Adrenal gland (tissue), 19 donors: ENCODE measurements at places on chromosomes 2 and 18. TPM values are rescaled to one million over a fixed set of nuclear protein-coding genes. Genes with fewer than 3 reads are reported as not detected.

The ACADL gene
- total RNA-seq, result 2.9 TPM

The ATP6V1C2 gene
- total RNA-seq, result 0.94 TPM

DNA sequence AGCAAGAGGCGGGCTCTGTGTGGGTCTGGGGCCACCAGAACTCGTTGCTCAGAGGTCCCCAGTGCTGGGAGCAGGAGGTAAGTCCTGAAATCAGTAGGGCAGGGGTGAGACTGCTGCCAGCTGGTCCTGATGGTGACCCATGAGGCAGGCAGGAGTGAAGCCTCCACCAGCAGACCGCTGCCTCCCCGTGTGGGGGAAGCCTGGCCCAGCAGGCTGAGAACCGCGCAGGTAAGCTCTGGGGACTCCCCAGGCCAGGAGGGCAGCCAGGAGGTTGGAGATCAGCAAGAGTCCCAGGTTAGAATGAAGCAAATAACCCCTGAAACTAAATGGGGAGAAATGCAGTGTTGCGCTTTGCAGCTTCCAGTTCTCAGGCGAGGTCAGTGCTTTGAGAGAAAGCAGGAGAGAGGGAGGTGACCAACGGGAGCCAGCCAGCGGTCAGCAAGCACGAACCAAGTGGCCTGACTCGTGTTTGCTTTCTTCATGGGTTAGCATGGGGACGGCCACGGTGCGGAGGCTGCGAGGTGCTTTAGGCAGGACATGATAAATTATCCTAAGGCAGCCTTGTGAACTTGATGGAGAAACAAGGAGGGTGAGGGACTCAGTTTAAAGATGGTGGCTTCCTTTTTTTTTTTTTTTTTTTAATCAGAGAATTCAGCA, 26.2 kb downstream of the INHBB start:
- H3K27me3 ChIP-seq, result no peaks in the 10 kb centered on the region
- H3K27ac ChIP-seq, result no peak overlapping the region
- no peak overlapping the region for H3K4me3 ChIP-seq
- H3K4me1 ChIP-seq, result no peaks in the 10 kb centered on the region
- no peak for DNase-seq

The SLC4A1AP gene
- total RNA-seq, result 36.9 TPM

DNA sequence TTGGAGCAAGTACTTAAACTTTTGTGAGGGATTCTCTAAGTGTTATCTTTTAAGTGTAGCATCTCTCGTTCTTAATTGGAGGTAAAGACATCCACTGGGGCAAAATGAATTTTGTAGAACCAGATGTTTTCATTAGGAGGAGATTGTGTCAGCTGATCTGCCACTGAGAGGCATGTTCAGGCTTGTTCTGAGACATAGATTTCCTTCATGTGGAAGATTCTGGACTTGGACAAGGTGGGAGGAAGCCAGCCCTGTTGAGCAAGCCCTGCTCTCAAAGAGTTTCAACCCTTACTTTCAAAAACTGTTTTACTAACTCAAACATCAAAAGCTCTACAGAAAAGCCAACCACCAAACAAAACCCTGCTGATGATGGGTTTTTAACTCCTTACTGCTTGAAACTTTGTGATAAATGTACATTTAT, 6.5 kb downstream of the MAP4K4 start:
- H3K27me3 ChIP-seq, result no peaks in the 10 kb centered on the region
- peaks cover 4% of the 10 kb centered on the region for H3K4me1 ChIP-seq
- DNase-seq, result no peak
- H3K36me3 ChIP-seq, result no peaks in the 10 kb centered on the region
- no peak overlapping the region for H3K4me3 ChIP-seq
